Endodermal cell (in vitro differentiated cells): ENCODE measurements at places on chromosomes 3 and 15.

- peak overlapping the region; percentile 97 for H3K27ac ChIP-seq
- peak; percentile 97 for DNase-seq
- H3K27me3 ChIP-seq, result peaks cover 67% of the 10 kb centered on the region
- H3K4me1 ChIP-seq, result no peaks in the 10 kb centered on the region
Observed at GRCh38 chr3:124032881-124033359, 41.0 kb upstream of the ROPN1 start.

DNA sequence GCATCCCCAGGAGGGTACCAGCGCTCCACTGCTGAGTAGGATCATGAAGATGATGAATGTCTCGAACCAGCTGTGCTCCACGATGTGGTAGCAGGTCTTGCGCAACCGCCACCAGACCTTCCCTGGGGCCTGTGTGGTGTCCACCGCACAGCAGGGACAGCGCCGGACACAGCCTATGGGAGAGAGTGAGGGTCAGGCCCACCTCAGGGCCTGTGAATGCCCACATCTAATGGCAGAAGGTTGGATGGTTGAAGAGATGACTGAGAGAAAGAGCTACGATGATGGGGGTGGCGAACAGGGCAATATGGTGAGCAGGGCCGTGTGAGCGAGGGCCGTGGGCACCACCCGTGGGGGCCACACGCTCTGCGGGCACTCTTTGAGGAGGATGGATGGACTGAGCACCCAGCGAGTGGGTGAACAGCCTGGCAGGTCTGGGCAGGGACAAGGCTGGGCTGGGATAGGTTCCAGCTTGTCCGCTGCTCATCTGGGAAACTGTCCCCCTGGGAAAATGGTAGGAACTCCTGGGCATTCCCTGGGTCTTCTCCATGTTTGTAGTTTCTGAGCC, 74.1 kb downstream of the SCN5A start:
- DNase-seq, result peak; percentile 42
- H3K27ac ChIP-seq, result no peak overlapping the region
- H3K36me3 ChIP-seq, result no peaks in the 10 kb centered on the region

DNA sequence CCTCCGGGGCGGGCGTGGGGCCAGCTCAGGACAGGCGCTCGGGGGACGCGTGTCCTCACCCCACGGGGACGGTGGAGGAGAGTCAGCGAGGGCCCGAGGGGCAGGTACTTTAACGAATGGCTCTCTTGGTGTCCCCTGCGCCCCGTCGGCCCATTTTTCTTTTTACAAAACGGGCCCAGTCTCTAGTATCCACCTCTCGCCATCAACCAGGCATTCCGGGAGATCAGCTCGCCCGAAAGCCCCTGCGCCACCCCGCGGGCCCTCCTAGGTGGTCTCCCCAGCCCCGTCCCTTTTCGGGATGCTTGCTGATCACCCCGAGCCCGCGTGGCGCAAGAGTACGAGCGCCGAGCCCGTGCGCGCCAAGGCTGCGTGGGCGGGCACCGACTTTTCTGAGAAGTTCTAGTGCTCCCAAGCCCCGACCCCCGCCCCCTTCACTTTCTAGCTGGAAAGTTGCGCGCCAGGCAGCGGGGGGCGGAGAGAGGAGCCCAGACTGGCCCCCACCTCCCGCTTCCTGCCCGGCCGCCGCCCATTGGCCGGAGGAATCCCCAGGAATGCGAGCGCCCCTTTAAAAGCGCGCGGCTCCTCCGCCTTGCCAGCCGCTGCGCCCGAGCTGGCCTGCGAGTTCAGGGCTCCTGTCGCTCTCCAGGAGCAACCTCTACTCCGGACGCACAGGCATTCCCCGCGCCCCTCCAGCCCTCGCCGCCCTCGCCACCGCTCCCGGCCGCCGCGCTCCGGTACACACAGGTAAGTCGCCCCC, at the start of gene THBS1:
Gene THBS1 (plus strand): TSS at position 595 of the 757 bp plus-strand sequence. CDS start 779 bp downstream, outside the sequence.
- DNase-seq, result peak; percentile 98
- H3K36me3 ChIP-seq, result peaks cover 27% of the 10 kb centered on the region
- no peaks in the 10 kb centered on the region for H3K27me3 ChIP-seq
- H3K4me3 ChIP-seq, result peak within 1 kb of the TSS; percentile 84
- H3K27ac ChIP-seq, result peak within 1 kb of the TSS; percentile 74

DNA sequence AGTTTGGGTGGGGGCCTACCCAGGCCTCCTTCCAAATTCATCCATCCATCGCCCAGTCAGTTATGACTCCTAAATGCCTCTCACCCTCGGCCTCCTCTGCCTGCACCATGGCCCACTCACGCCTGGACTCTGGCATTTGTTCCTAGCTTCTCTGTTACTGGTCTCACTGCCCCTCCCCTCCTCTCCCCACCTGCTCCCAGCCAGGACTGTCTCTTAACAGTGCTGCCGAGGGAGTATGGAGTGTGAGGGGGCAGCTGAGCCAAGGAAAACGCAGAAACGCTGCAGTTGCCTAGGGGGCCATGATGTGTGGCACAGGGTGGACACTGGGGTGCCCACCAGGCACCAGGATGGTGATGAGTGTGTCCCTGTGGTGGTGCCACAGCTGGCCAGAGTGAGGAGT, 3.1 kb downstream of the RCCD1 start:
- no peaks in the 10 kb centered on the region for H3K27me3 ChIP-seq
- no peak overlapping the region for H3K4me3 ChIP-seq
- H3K36me3 ChIP-seq, result peaks cover 35% of the 10 kb centered on the region
- no peak overlapping the region for H3K27ac ChIP-seq
- DNase-seq, result peak; percentile 62

DNA sequence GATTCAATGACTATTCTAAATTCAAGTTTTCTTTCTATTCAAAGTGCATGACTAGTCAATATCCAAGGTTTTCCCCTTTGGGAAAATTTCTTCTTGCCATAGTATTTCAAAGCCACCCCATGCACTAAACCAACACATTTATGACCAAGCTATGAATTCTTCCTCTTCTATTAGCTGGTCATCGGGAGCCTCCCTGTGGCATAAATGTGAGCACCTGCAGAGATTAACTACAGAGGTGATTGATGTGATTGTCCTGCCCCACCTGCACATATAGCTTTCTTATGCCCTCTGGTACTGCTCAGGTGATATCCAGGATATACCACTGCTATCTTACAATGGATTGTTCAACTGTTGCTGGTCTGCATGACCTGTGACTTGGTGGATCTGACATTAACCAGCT, 694.9 kb downstream of the ZBBX start:
- H3K27me3 ChIP-seq, result no peaks in the 10 kb centered on the region
- no peak for DNase-seq
- H3K27ac ChIP-seq, result no peak overlapping the region
- no peak overlapping the region for H3K4me3 ChIP-seq

GRCh38 chr15:77475898-77476297, 55.2 kb downstream of the HMG20A start:
- DNase-seq, result peak; percentile 63
- H3K4me3 ChIP-seq, result no peak overlapping the region
- no peaks in the 10 kb centered on the region for H3K27me3 ChIP-seq
- H3K27ac ChIP-seq, result no peak overlapping the region
- H3K4me1 ChIP-seq, result no peaks in the 10 kb centered on the region

DNA sequence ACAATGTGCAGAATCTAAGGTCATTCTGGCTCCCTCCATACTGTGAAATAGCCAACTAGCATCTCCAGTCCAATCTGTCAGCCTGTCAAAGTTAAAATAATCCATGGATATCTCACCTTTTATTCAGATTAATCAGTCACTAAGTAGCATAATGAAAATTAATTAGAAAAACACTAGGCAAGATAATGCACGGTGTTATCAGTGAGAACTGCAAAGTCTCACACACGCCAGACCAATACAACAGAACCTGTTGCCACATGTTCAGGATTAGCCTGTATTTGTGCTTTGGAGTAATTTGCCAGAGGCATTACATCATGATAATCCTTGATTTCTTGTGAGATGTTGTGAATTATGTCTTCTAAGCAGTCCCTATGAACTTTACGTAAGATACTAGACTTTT, 820.4 kb upstream of the ALCAM start:
- H3K27me3 ChIP-seq, result no peaks in the 10 kb centered on the region
- DNase-seq, result no peak
- H3K36me3 ChIP-seq, result no peaks in the 10 kb centered on the region
- no peak overlapping the region for H3K4me3 ChIP-seq

DNA sequence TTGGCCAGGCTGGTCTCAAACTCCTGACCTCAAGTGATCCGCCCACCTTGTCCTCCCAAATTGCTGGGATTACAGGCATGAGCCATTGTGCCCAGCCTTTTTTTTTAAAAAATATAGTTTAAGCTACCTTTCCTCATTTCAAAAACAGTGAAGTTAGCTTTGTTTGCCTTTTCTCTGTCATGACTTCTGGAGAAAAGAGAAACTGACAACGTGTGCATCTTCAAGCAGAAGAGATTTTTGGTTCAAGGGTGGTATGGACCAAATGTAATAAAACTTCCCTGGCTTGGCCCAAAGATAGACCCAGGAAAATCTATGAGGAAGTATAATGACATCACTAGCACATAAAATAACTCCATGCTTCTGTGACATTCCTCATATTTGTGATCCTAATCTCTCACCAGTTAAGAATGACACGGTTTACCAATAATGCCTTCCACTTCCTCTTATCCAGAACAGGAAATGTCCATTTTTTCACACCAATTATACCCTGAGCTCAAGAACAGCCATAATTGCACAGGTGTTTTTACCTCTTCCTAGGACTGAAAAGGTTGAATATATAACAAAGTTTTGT, 781.2 kb upstream of the NR2F2 start:
- H3K27me3 ChIP-seq, result no peaks in the 10 kb centered on the region
- H3K36me3 ChIP-seq, result no peaks in the 10 kb centered on the region
- H3K4me1 ChIP-seq, result no peaks in the 10 kb centered on the region
- DNase-seq, result no peak
- H3K27ac ChIP-seq, result no peak overlapping the region

- H3K4me3 ChIP-seq, result no peak overlapping the region
- DNase-seq, result no peak
- H3K36me3 ChIP-seq, result no peaks in the 10 kb centered on the region
- H3K27ac ChIP-seq, result no peak overlapping the region
- H3K27me3 ChIP-seq, result peaks cover 25% of the 10 kb centered on the region
- peaks cover 8% of the 10 kb centered on the region for H3K4me1 ChIP-seq
Observed at GRCh38 chr3:72269475-72269874, 484.5 kb upstream of the PROK2 start.

GRCh38 chr3:148360051-148360450, 337.7 kb upstream of the AGTR1 start:
- no peaks in the 10 kb centered on the region for H3K27me3 ChIP-seq
- no peak overlapping the region for H3K27ac ChIP-seq
